ENCODE measurements at places on chromosomes 2 and 18.

DNA sequence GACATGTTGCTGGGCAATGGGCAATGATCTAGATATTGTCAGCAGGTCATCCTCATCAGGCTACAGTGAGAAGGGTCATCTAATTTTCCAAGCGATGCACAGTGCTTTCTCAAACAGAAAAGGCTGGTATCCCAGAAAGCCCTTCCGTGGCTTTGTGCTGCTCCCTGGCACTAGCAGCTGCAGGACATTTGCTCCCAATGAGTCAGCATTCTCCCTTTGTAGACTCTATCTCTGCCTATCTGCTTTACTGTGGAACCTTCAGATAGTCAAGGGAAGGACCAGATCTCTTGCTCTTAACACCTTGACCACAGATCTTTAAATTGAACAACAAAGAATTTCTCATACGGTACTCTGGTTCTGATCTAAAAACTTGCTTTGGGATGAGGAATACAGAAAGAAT lies 101.4 kb downstream of the CDH2 start:
- DNase-seq: no peak

DNA sequence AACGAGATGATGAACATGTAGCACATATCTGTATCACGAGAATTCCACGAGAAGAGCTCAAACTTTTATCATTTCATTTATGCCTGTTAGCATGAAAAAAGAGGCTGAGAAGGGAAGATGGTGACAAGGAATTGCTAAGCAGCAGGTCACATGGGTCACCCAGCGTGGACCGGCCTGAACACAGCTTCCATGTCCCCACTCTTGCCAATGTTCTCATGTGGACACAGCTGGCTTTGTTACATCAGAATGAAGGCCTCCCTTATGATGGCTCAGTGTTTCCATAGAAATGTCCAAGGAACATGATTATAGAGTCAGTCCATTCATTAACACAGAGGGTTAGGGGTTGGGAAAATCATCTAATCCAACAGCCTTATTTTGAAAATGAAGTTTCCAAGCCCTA lies 215.4 kb downstream of the CMPK2 start:
- no peak for DNase-seq

DNA sequence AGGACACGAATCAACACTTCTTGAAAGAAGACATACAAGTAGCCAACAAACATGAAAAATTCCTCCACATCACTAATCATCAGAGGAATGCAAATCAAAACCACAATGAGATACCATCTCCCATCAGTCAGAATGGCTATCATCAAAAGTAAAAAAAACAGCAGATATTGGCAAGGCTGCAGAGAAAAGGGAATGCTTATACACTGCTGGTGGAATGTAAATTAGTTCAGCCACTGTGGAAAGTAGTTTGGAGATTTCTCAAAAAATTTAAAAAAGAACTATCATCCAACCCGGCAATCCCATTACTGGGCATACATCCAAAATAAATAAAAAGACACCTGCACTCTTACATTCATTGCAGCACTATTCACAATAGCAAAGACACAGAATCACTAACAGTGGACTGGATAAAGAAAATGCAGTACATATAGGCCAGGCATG lies 78.7 kb downstream of the GRB14 start:
- no peak for DNase-seq

DNA sequence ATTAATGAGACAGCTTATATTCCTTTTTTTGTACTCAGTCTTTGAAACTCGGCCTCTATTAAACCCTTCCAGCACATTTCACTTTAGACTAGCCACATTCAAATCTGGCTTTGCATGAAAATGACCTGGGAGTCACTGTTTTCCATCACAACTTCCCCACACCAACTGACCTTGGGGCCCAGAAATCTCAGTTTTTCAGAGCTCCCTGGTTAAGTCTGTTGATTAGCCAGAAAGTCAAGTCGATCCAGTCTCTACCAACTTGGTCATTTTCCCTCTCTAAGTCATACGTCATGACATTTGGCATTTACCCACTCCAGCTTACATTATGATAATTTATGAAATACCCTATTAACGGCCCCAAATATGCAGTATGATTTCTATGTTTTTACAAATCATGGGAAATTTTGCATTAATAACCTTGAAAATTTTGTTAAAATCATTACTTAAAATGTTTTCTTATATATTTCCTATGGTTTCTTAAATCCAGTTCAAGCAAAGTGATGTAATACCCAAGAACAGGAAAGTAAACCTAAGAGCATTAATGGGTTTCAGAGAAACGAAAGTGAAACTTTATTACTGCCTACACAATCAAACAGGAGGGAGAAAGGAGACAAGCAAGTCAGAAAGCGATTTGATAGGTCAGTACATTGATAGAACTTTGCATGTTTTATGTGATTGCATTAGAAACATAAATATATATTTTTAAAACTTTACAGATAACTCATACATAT lies 77.1 kb downstream of the SPATS2L start:
- no peak for DNase-seq

DNA sequence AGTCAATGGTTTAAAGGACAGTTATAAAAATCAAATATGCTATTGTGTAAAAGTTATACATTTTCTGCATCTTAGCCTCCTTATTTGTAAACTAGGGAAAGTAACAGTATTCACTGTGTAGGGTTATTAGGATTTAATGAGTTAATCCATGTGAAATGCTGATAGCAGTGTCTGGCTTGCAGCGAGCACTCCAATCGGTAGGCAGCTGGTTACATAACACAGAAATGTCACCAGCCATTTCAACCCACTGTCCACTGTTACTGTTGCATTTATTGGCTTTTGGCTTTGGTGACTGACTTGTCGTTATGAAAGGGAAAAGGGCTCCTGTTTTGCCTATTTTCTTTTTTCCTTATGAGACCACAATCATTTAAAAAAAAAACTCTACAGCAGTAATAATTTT lies 38.9 kb downstream of the ID2 start:
- DNase-seq: no peak

GRCh38 chr2:29724282-29724681 lies 197.1 kb downstream of the ALK start:
- DNase-seq: no peak

DNA sequence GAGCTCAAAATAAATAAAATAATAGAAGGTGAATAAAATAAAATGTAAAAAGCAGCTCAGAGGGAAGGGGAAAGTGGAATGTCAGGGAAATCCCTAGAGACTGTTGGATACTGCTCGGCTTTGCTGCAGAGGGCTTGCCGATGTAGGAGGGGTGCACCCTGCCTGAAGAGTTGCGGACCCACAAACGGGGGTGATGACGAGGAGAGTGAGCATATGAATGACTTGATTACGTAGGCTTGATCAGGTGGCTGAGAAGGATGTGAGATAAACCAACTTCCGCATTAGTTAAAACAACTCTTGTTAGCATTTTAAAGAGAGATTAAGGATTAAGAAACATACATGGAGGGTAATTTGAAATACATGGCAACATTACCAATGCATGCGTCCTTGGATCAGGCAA lies 21.0 kb upstream of the TMEM237 start:
- DNase-seq: no peak

GRCh38 chr18:35497027-35497369 lies 762 bp downstream of the INO80C start:
- no peak for DNase-seq

GRCh38 chr18:62571037-62571436 lies 48.2 kb downstream of the ZCCHC2 start:
- no peak for DNase-seq

GRCh38 chr18:55748227-55748738 lies 160.3 kb upstream of the TCF4 start:
- DNase-seq: no peak

GRCh38 chr2:84701880-84702279 lies 179.0 kb downstream of the TRABD2A start:
- DNase-seq: no peak

DNA sequence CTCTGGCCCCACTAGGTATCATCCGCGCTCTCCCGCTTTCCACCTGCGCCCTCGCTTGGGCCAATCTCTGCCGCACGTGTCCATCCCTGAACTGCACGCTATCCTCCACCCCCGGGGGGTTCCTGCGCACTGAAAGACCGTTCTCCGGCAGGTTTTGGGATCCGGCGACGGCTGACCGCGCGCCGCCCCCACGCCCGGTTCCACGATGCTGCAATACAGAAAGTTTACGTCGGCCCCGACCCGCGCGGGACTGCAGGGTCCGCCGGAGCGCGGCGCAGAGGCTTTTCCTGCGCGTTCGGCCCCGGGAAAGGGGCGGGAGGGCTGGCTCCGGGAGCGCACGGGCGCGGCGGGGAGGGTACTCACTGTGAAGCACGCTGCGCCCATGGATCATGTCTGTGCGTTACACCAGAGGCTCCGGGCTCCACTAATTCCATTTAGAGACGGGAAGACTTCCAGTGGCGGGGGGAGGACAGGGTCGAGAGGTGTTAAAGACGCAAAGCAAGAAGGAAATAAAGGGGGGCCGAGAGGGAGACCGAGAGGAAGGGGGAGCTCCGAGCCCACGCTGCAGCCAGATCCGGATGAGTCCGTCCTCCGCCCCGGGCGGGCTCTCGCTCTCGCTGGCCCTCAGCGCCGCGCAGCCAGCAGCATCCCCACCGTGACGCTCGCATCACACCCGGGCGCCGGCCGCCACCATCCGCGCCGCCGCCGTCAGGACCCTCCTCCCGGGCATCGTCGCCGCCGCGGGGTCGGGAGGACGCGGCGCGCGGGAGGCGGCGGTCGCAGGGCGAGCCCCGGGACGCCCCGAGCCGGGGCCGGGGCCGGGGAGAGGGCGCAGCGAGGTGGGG lies 664 bp downstream of the NETO1 start:
- DNase-seq: no peak

DNA sequence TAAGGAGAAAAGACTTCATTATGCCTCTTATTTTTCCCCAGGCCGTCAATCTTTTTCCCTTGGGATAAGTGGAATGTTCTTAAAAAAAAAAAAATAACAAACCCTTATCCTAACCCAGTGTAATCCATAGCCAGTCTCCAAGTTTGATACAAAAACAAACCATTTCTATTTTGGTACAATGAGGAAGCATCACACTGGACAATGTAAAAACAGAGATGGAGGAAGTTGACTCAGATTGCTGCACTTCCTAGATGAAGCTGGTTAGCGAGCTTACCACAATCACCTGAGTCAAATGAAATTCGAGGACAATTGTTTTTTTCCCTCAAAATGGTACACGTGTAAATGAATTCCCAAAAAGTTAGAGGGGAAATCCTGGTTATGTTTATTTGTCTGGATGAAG lies 259.7 kb downstream of the TCF4 start:
- DNase-seq: peak; percentile 12

DNA sequence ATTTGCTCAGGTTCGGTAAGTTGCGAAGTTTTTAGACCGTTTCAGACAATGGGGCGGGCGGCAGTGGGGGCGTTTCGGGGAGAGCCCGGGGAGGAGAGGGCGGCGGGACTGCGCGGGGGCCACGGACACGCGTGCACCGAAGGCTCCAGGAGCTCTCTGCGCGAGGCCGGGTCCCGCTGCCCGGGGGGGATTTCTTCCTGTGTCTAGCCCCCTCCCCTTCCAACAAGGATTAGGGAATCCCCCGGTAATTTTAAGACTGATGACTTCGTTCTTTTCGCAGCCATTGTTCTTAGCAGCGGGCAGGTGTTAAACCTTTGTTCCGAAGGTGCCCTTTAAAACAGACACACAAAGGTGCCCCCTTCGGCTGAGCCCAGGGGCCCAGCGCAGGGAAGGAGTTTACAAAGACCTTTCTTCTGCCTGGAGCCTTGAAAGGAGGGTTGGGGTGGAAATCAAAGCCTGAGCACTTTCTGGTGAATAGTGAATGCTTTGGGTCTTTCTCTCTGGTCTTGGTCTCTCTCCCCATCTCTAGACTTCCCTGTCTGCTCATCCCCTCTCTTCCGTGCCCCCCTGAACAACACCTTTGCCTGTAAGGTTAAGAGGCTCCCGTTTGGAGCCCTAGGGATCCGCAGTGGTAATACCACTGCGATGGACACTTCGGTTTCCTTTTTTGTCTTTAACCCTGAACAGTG lies 2.1 kb downstream of the TRIB2 start:
- DNase-seq: peak; percentile 16

DNA sequence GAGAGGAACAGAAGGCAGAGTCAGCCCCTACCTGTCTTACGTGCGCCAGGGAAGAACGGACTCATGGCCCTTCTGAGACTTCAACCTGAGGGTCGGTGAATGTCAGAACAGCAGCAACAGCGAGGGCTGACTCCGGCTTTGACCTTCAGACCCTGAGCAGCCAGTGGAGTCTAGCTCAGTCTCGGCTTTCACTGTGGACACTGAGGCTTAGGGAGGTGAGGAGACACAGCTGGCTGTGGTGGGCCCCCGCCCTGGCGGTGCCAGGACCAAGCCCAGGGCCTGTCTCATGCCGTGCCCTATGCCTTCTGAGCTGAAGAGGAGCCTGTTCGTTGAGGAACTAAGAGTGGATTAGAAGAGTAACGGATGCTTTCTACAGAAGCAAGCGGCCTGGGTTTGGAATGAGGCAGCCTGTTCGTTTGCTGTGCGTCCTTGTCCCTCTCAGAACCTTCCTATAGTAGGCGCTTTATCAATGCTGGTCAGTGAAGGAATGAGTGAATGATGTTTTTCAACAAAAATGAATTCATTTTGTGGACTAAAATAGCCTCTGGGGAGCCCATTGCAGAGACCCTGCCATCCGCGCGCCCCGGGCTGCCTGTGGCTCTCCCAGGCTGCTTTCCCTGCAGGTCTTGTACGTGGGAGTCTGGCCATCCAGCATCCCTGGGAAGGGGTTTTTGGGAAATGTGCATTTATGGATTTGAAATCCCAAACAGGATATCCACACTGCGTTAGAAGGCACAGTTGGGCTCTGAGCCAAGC lies 38.9 kb downstream of the ASB1 start:
- DNase-seq: no peak

GRCh38 chr18:24543795-24544498 lies 83.5 kb downstream of the HRH4 start:
- no peak for DNase-seq

- DNase-seq: no peak
Measured at GRCh38 chr2:197577446-197577845, 61.6 kb downstream of the MOB4 start.

DNA sequence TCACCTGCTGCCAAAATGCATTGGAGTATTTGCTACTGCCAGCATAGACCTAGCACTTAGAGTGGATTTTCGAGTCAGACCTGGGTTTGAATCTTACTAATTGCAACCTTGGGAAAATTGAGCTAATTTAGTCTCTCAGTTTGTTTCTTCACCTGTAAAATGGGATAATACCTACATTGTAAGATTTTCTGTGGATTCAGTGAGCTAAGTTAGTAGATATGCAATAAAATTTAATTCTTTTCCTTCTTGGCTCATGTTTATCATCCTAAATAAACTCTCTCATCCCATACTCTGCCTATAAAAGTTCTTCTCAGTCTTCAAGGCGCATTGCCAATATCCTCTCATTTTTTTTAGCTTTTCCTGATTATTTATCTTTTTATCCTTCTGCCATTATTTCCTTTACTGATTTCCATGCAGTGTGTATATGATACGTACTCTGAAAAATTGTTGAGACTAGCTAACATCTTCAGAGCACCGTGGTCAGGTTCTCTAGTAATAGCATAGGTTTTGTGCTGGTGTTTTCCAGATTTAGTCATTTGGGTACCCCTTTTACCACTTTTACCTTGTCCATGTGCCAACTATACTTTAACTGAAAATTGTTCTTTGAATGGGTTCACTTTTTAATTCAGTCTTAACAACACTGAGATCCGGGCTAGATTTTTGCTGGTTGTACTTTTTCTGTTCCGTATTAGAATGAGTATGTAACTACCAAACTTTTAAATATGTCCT lies 7.3 kb downstream of the CEP192 start:
- no peak for DNase-seq

- no peak for DNase-seq
Measured at GRCh38 chr2:58447586-58447985, 206.5 kb upstream of the FANCL start.

- DNase-seq: no peak
Measured at GRCh38 chr2:9303528-9304225, 97.1 kb downstream of the ASAP2 start.
